NCI-H187 treated with DMSO at 0.1 percent for 48 hours (cell line): ENCODE measurements at places on chromosomes 13 and 19.
A peak's percentile ranks its signal among the peaks of the same experiment; 100 is the strongest.

GRCh38 chr13:52835071-52835839 is 13.2 kb downstream of the PCDH8 start:
- no peak for DNase-seq

DNA sequence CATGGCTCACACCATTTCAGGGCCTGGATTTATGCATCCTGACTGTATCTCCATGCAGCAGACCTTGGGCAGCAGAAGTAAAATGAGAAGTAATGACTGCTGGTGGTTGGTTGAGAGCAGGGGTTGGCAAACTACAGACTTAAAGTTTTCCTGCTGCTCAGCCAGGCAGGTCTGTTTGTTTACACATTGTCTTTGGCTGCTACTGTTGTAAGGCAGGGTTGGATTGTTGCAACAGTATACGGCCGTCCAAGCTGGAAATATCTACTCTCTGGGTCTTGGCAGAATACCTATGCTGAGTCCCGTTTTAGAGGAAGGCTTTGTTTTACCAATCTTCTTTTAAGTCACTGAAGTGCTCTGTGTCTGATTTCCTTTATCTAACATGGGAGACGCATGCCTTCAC is 13.5 kb downstream of the SNRNP70 start:
- DNase-seq = no peak

GRCh38 chr13:98529171-98529570 is 47.7 kb downstream of the STK24 start:
- no peak for DNase-seq

DNA sequence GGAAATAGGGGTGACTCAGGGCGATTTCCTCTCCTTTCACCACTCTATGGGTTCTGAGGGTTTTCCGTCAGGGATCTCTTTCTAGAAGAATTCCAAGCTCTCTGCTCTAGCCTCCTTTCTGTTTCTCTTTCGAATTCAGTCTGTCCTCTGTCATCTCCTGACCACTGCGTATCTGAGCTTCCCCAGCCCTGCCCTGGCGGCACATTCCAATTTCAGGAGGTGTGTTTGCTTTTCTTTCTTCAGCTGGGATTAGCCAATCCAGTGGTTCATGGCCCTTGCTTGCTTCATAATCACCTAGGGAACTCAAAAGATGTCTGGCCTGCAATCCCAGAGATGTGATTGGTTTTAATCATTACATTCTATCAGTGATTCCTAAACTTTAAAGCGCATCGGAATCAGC is 9.4 kb downstream of the IFNL2 start:
- no peak for DNase-seq

GRCh38 chr19:15212711-15213110 is 11.9 kb upstream of the NOTCH3 start:
- DNase-seq = no peak

DNA sequence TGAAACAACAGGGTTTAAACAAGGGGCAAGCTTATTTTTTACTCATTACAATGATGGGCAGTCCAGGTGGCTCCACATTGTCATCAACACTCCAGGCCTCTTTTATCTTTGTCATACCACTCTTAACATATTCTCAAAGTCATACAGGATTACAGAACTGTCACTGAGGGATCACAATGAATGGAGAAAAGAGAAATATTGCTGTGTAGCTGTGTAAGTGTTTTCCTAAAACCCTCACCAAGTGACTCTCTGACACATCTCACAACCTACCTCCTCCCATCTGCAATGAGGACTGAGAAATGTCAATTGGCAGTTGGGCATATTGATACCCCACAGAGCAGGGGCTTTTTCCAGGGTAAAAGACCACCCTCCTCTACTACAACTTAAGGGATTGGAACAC is 562.1 kb downstream of the TBC1D4 start:
- DNase-seq = peak; percentile 50

DNA sequence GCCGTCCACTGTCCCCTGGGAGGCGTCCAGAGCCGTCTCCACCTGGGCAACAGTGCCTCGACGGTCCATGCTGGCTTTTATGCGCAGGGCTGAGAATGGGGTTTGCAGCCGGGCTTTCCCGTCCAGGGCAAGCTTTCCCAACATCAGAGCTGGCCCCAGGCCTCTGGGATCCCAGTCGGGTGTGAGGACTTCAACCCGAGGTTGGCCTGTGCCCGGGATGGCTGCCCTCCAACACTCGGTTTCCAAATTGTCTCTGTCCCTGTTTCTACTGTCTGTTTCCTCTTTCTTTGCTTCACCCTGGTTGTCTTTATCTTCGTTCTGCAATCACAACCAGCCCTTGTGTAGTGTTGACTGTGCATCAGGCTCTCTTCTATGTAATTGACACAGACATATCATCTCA is at the start of gene IFNL4:
TSS of gene IFNL4 (minus strand) at position 51 of the 400 bp plus-strand sequence.
- DNase-seq = no peak

GRCh38 chr19:38514812-38515633 is 81.5 kb downstream of the RYR1 start:
- DNase-seq = no peak

GRCh38 chr13:23770973-23771372 is 118.2 kb downstream of the MIPEP start:
- no peak for DNase-seq

DNA sequence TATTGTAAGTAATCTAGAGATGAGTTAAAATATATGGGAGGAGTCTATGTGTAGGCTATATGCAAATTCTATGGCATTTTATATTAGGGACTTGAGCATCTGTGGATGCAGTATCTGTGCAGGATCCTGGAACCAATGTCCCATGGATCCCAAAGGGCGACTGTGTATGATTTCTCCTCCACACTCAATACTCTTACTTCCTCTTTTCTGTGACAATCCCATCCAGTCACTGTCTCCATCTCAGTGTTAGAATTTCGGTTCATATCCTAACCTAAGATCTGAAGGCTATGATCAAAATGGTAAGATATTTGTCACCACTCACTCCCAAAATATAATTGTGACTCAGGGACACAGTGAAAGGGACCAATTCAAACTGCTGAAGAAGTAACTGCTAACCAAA is 15.1 kb upstream of the ZNF599 start:
- no peak for DNase-seq

DNA sequence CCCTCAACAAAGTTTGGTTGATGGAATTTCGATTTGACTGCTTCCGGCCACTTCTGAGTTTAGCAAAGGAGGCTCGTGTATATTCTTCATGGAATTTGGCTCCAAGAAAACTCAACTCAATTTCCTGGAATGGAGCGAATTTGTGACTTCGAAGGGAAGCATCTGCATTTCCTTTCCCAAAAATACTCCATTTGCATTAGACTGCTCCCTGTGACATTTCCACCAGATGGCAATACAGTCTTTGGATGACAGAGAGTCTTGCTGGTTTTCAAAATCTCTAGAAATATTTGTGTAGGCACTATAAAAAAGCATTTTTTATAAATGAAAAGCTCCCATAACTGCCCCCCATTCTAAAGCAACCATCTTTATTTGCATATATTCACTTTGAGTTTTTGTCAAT is 4.1 kb downstream of the C1QTNF9 start:
- DNase-seq = no peak

GRCh38 chr13:91050970-91051369 is 296.5 kb upstream of the MIR17HG start:
- no peak for DNase-seq
